ENCODE measurements at places on chromosomes 11 and 22.

- DNase-seq = no peak
Observed at GRCh38 chr22:42188808-42189447, 58.3 kb upstream of the CYP2D6 start.

- DNase-seq = no peak
Observed at GRCh38 chr22:30287648-30288418, 1.5 kb downstream of the CASTOR1 start.

DNA sequence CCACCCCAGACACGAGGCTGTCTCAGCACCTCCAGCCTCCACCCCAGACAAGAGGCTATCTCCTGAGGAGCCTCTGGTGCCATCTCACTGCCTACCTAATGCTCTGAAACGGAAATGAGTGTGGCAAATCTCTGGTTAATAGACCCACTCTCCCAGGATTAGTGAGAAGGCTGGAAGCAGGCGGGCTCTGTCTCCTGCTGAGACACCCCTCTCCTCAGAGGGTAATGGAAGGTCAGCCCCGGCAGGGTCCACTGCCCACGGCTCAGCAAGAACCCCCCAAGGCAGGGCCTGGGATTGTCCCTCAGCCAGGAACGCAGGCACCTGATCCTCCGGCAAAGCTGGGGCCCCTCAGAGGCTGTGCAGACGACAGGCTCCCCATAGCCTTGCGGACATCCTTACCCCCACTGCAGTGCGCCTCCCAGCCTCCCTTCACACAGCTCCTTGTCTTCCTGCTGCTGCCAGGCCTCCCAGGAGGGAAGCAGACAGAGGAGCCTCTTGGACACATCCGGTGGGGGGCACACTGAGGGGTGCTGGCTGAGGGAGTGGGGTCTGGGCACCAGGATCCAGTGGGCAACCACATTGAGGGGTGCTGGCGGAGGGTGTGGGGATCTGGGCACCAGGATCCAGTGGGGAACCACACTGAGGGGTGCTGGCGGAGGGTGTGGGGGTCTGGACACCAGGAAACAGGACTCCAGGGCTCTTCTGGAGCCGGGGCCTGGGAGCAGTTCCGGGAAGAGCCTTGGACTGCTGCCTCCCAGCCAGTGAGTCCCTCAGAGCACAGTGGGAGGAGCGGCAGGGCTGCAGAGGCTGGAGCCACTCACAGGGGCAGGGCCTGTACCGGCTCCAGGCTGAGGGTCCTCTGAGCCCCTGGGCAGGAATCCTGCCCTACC is 13.1 kb downstream of the CHID1 start:
- DNase-seq = no peak

DNA sequence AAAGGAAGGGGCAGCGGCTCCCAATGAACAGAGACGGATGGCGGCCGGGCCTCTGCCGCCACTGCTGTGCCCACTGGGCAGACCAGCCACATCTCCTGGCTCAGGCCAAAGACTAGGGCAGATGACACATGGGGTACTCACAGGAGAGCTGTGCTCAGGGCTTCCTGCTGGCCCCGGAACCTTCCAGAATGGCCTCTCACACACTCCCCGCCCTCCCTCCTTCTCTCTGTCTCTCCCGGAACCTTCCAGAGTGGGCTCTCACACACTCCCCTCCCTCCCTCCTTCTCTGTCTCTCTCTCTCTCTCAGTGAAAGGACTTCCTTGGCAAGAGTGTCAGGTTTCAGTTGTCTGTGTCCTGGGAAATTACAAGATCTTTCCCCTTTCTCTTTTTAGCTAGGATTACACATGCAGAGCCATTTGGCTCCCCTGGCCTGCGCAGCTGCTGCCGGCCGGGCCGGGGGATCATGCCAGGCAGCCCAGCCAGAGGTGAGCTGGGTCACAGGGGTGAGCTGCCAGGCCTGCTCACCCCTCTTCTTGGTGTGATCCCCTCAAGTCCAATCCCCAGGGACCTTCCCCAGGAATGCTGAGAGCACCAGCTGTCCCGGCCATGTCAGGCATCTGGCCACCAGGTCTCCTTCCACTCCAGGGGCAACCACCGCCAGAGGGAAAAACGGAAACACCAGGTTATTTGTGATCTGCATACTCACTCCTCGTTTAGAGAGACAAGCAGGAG is 45.3 kb upstream of the ADA2 start:
- DNase-seq = no peak

- DNase-seq = peak; percentile 38
Observed at GRCh38 chr22:29205594-29206371, at the start of gene EMID1. TSS of gene EMID1 (plus strand) at chr22:29205896. CDS start at chr22:29206039, 143 bp downstream.

DNA sequence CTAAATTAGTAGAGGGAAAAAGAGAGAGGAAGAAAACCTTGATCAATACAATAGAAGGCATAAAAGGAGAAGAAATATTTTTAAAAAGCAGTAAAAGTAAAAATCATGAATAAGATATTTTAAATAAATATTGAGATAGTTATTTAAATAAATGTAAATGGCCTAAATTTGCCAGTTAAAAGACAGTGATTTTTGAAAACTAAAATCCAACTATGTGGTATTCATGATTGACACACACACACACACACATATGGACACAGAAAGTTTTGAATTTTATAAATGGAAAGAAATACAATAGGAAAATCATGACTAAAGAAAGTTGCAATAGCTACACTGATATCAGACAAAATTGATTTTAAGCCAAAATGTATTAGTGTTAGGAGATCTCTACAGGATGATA is 313.1 kb downstream of the TBC1D22A start:
- DNase-seq = no peak

DNA sequence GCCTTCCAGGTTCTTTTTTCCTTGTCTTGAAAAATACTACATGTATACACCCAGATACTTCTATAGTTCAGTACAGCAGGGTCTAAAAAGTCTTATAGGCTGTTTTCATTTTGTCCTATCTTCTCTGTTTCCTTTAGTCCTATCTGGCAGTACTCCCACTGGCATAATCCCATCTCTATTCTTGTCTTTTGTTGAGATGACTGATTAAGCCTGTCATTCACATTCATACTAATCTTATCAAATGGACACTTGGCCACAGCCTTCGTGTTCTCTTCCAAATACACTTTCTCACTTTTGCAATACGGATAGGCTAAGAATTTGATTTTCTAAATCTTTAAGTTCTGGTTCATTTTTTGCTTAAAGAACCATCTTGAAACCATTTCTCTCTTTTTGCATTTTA is 42.8 kb downstream of the OR5AK2 start:
- no peak for DNase-seq

- no peak for DNase-seq
Observed at GRCh38 chr11:60703374-60703773, 4.0 kb downstream of the MS4A8 start.

DNA sequence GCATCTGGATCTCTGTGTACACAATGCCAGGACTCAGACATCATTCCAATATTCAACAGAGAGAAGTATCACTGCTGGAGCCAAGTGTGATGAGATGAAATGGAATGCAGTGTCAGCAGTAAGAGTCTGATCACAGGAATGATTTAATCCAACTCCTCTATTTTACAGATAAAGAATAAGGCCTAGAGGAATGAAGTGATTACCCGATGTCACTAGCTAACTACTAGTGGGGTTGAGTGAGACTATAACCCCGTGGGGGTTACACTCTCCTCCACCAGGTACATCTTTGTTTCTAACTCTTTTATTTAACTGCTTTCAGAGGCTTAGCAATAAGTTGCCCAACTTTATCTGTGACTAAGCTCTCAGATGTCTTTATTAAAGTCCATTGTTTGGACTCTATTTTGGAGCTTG is 94.2 kb upstream of the FAT3 start:
- DNase-seq = no peak

GRCh38 chr22:39966470-39966869 is 6.3 kb downstream of the TMA7B start:
- DNase-seq = no peak

DNA sequence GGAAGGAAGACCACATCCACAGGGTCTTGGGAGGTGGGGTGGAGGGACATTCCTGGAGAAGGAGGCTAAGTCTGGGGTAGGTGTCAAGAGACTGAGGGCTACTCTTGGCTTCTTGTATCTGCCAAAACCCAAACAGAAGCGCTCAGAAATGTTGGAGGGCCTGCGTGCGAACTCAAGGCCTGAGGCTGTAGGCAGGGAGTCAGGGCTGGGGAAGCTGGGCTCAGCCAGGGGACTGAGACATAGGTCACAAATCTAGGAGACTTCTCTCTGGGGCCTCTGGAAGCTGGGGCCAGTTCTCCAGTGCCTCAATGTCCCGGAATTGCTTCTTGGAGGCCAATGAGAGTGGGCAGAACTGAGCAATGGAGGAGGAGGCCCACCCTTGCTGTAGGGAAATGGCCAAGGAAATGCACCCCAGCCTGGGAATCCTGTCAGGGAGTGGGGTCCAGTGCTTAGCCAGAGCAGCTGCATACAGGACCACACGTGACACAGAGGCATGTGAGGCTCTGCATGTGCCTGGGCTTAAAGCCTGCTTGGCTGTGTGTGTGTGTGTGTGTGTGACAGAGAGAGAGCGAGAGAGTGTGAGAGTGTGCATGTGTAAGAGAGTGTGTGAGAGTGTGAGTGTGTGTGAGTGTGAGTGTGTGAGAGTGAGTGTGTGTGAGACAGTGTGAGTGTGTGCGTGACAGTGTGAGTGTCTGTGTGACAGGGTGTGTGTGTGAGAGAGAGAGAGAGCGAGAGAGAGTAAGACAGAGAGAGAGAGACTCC is 141.3 kb downstream of the ST3GAL4 start:
- no peak for DNase-seq

GRCh38 chr11:93192163-93192562 is 5.6 kb downstream of the SLC36A4 start:
- DNase-seq = no peak

- DNase-seq = no peak
Observed at GRCh38 chr11:10930972-10931760, 73.3 kb upstream of the ZBED5 start.

DNA sequence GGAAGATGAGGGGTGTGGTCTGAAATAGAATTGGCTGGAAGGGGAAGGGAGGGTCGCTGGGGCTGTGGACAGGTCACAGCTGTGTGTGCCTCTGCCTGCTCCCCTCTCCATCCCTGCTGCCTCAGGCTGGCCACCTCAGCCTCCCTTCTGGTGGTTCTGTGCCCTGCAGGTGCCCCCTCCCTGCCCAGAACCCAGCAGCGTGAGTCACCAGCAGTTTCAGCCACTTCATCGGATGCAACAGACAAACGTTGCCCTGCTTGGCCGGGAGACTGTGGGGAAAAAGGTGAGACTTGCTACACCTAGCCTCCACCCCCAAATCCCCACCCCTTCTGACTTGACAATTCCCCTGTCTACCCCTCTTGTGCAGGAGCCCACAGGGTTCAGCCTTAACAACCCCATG is 21.8 kb upstream of the LRRC10B start:
- DNase-seq = no peak

DNA sequence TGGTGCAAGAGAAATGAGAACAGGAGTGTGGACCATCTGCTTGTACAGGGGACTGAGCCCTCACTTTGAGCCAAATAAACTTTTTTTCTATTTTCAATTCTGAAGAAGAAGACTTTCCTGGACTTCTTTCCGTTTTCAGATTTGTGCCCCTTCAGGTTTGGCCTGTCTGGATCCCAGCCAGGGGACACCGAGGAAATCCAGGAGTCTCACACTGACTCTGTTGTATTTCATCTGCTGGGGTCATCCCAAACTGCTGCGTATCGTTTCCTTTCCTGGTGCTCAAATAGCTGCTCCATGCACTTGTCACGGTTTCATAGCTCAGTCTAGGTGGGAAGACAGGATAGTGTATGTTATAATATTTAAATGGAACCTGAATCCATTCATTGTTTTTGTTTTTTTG is 51.7 kb downstream of the GGTLC2 start:
- DNase-seq = no peak

DNA sequence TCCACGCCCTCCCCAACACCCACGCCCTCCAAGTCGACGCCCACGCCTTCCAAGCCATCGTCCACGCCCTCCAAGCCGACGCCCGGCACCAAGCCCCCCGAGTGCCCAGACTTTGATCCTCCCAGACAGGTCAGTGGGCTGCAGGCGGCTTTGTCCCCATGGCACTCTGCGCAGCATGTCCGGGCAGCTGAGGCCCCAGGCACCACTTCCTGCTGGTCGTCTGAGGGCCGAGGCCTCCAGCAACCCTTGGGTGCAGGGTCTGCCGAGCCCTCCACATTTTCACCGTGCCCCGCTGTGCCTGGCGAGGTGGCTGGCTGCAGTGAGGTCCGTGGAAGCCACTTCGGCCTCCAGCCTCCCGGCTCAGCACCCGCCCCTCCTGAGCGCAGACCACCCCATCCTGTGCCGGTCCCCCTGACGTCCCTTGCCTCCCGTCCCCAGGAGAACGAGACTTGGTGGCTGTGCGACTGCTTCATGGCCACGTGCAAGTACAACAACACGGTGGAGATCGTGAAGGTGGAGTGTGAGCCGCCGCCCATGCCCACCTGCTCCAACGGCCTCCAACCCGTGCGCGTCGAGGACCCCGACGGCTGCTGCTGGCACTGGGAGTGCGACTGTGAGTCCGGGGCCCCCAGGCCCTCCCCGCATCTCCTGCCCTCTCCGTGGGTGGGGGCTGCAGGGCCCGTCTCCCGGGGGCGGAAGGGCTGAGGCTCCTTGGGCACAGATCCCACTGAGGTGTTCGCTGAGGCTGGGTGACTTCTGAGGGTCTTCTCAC is 26.8 kb downstream of the MUC2 start:
- DNase-seq = no peak

DNA sequence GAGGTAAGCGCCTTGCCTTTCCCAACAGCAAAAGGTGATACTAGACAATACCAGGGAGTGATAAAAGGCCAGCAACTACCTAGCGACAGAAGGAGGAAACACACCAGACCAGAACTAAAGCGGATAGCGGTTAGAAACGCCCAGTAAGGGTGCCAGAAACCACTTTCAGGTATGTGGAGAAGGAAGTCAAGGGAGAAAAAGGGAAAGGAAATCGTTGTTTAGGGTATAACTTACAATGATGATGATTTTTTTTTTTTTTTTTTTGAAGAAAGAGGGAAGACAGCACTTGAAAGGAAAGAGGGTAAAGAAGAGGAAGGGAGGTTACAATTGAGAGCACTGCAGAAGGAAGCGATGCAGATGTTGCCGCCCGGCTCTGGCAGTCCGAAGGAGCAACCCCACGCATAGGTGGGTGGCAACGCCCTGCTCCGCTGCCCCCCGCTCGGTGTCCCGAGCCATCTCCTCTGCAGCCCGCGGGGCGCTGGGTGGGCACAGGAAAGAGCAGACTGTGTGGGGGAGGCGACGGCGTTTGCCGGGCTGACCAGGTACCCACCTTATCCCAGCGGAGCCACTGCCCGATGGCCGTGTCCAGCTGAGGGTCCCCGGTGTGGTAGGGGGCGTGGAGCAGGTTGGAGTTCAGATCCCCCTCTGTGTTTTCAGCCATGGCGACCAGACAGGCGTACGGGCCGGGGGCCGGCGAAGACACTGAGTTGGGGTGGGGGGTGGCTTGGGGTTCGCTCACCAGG is 561 bp downstream of the PGM2L1 start:
- DNase-seq = no peak

Measured in GM18507 (cell line).